ENCODE measurements at places on chromosomes 13 and 19. TPM values are rescaled to one million over a fixed set of nuclear protein-coding genes. Genes with fewer than 3 reads are reported as not detected.

ICAM5 gene
- total RNA-seq, result 2.5 TPM

ZFP36 gene
- 35.0 TPM for total RNA-seq

DNA sequence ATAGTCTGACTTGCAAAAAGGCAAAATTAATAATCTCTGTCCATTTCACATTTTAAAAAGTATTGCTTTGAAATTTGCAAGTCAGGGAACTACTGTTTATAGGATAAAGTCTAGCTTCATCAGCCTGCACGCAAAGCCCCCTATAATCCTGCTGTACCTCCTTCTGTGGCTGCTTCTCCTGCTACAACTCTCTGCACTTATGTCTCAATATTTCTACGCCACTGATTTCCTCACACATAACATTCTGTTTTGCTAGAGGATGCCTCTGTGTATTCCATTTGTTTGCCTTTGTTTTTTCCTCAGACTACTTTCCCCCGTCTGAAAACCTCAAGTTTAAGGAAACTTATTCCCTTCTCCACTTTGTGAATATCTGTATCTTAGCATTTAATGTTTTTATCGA, 389.9 kb downstream of the RFC3 start:
- no peak for DNase-seq

GRCh38 chr13:92054389-92054788, 656.0 kb downstream of the GPC5 start:
- no peak for DNase-seq

GRCh38 chr19:32580353-32580900, 563 bp upstream of the PDCD5 start:
- DNase-seq, result no peak

N4BP2L2 gene
- 48.1 TPM for total RNA-seq

C19orf38 gene
- total RNA-seq, result not detected

DNA sequence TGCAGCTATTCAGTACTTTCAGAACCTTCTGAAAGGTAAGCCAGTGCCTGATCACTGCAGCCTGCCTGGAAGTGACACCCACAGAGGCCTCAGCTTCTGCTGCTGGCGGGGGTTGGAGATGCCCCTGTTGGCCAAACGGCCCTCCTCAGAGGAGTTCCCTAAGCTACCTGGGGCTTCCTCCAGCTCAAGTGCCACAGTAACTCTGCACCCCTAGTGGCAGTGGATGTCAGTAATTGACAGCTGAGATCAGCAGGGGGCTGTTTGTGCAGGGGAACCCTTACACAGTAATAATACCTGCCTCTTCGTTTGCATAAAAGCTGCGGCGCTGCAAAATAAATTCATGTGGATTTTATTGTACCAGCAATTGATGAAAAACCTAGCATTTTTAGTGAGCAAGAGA, 28.9 kb downstream of the TDRD12 start:
- no peak for DNase-seq

DNA sequence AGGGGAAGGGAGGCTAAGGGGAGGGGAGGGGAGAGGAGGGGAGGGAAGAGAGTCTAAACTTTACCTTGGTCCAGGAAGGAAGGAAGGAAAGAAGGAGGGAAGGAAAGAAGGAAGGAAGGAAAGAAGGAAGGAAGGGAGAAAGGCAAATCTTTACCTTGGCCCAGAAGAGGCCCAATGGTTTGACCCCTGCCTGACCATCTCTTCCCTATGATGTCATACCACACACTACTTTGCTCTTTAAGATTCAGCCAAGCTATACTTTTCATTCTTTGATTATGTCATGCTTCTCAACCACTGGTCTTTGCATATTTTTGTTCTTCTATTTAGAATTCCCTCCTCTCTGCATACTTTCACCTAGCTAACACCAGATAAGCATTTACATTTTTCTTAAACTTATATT, 1077.5 kb downstream of the PCDH9 start:
- DNase-seq, result no peak

KLK6 gene
- 0.78 TPM for total RNA-seq

DNA sequence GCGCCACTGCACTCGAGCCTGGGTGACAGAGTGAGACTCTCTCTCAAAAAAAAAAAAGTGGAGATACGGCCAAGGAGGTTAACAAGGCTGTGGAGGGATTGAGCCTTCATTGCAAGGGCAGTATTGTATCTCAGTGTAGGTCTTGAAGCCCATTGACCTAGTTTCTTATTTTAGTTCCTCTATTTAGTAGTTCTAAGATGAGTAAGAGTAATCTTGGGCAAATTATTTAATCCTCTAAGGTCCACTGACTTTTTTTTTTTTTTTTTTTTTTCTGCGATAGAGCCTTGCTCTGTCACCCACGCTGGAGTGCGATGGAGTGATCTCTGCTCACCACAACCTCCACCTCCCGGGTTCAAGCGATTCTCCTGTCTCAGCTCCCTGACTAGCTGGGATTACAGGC, 14.3 kb upstream of the ILF3 start:
- DNase-seq, result no peak

DNA sequence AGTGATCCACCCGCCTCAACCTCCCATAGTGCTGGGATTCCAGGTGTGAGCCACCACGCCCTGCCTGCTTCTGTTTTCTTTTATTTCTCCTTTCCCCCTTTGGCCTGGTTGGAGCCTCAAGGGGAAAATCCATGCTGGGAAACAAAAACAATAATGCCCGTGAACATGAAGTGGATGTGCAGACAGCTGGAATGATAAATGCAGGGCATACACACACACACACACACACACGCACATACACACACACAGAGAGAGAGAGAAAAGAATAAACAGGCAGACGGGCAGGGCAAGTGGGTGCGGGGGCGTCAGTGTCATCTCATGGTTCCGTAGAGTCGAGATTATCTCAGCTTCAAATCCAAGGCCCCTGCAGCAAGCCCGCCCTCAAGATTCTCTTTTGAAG, 4.4 kb upstream of the PLEKHF1 start:
- DNase-seq, result no peak

N4BP2L1 gene
- 0.42 TPM for total RNA-seq

DNA sequence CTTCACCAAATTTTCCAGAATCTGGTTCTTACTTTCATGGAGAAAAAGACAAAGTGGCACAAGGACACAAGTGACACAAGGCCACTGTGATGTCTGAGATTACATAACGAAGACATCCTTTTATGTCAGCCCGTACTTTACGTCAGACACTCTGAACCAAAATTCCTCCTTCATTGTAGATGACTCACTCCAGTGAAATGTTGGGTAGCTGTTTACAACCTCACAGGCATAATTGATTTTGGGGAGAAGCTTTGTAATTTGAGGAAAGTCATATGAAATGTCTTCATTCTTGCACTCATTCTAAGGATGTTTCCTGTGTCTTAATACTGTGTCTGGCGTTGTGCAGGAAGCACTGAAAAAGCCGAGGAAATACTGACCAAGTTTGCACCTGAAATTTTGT, 20.0 kb upstream of the LGALS14 start:
- DNase-seq, result no peak

PLPPR3 gene
- not detected for total RNA-seq

MAP4K1 gene
- 0.21 TPM for total RNA-seq

Measured in foreskin keratinocyte (primary cell).